ENCODE measurements at places on chromosomes 1 and 21.

- DNase-seq: peak; percentile 23
- peaks cover 8% of the 10 kb centered on the region for H3K4me1 ChIP-seq
- peaks cover 24% of the 10 kb centered on the region for H3K36me3 ChIP-seq
- H3K4me3 ChIP-seq: peak overlapping the region; percentile 71
- peak overlapping the region; percentile 61 for H3K27ac ChIP-seq
Observed at GRCh38 chr1:151131701-151132334, 14.6 kb downstream of the SEMA6C start.

DNA sequence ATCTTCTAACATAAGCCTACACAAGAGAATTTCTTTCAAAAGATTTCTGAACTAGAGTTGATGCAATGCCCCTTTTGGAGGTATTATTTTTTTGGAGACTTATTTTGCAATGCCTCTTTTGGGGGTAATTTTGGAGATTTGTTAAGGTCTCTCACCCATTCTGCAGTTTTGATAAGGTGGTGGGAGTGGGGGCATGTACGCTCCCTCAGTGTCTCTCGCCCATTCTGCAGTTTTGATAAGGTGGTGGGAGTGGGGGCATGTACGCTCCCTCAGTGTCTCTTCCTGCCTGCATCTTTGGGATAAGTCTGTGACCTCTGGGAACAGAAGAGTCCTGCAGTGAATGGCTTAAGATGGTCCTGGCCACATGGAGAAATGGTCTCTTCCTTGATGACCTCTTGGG is 312.2 kb downstream of the ZP4 start:
- no peak for DNase-seq
- no peak overlapping the region for H3K27ac ChIP-seq
- H3K4me1 ChIP-seq: no peaks in the 10 kb centered on the region
- no peaks in the 10 kb centered on the region for H3K27me3 ChIP-seq

DNA sequence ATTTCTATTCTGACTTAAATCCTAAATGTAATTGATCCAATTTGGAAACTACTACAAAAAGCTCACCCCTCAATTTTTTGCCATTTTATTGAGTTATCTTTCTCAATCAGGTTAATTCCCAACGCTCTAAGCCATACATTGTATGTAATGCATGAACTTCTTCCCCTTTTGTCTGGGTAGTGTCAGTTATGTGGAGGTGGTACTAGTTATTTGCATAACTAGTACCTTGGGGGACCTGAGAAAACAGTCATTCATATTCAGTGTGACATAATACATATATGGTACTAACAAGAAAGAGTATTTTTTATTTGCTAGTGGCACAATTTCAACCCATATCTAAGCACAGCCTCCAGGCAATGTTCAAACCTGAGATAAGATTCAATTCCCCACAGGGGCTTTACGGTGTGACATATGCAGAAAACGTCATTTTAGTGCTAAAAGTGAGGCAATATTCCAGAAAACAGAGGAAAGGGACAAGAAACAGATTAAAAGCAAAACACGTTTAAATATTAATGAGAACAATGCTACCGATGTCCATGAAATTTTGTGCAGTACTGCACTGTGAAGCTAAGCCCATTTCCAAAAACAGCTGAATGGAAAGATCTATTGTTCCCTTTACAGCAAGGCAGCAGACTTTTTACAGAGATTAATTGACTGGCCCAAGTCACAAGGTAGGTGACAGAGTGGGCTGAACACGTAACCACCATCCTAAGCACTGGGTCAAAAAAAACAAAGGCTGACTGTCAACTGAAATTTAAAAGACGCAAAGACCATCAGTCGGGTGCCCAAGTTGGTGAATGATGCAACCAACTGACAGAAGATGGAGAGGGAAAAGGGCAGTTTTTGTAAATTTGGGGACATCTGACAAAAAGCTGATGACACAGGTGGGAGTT is 1.4 kb downstream of the HLCS start:
- H3K27me3 ChIP-seq: no peaks in the 10 kb centered on the region
- H3K27ac ChIP-seq: peak overlapping the region; percentile 98
- H3K36me3 ChIP-seq: peaks cover 6% of the 10 kb centered on the region
- peak overlapping the region; percentile 81 for H3K4me3 ChIP-seq

- no peak for DNase-seq
- no peaks in the 10 kb centered on the region for H3K4me1 ChIP-seq
- H3K4me3 ChIP-seq: no peak overlapping the region
- H3K36me3 ChIP-seq: no peaks in the 10 kb centered on the region
- no peak overlapping the region for H3K27ac ChIP-seq
Observed at GRCh38 chr1:82614090-82614489, 813.4 kb downstream of the ADGRL2 start.

DNA sequence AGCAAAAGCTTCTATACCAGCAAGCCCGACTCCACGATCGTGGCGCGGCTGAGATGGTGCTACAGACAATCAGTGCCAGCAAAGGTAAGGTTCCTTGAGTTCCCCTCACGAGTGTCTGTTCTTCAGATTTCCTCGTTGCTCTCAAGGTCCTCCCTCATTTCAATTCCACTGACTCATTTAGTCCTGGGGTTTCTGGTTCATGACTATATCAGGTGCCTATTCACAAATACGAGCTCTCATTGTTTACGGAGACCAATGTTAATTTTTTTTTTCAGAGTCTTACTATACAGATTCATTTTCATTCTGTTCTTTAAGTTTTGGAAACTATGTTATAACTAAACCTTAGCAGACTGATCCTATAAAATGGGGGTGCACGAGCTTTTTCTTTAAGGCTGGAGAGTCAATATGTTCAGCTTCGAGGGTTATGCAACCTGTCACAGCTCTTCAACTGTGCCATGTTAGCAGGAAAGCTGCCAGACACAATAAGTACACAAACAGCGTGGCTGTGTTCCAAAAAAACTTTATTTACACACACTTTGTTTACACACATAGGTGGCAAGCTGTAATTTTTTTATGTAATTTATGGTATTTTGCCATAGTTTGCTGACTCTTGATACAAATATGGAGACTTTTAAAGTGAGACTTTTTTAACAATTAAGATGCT is 134.3 kb downstream of the ZP4 start:
- H3K27ac ChIP-seq: no peak overlapping the region
- no peak for DNase-seq
- no peaks in the 10 kb centered on the region for H3K27me3 ChIP-seq
- no peaks in the 10 kb centered on the region for H3K36me3 ChIP-seq
- peaks cover 17% of the 10 kb centered on the region for H3K4me1 ChIP-seq
